ENCODE measurements at places on chromosomes 2 and 18. TPM values are rescaled to one million over a fixed set of nuclear protein-coding genes. Genes with fewer than 3 reads are reported as not detected.

Gene GPC1
- total RNA-seq = 21.9 TPM

- no peak for DNase-seq
These were observed 25.1 kb upstream of the SP3 start for GRCh38 chr2:173990245-173990644.

DNA sequence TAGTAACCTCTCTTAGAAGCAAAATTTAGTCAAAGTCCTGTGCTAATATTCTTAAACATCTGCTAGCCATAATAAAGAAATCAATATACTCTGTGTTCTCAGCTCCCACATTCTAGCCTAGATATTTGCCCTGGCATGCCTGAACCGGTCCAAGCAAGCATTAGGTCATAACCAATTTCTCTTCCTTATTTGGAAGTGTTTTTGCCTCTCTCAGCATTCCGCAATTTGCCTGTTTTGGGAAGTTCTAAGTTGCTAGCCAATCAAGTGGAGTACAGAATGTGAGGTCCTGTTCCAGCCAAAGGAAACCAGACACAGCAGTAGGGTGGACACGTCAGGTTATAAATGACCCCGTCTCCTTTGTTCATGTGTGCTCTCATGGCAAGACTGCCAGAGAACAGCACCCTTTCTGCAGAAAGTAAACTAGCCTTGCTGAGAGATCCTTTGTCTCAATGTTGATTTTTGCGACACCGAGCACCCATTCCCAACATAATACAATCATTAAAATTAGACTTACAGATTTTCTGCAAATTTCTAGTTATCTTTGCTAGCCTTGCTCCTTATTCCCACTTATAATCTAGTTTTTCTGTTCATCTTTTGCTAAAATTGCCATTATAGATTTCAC is 13.0 kb upstream of the SULT1C4 start:
- DNase-seq = no peak

DNA sequence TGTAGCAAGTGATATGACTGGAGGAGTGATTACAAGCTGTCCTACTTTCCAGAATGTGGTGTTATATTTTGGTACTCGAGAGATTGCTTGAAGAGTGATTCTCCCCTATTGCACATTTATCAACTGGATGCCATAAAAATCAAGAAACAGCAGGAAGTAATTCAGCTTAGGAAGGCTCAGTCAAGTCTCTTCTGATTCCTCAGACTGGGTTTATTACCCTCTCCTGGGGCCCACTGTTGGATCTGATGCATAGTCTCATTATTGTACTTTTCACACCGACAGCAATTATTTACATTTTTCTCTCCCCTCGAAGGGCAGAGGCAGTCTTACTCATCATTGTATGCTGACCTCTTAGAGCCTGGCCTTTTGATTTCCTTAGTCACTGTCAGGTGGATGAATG is 9.3 kb downstream of the NOSTRIN start:
- peak; percentile 13 for DNase-seq

DNA sequence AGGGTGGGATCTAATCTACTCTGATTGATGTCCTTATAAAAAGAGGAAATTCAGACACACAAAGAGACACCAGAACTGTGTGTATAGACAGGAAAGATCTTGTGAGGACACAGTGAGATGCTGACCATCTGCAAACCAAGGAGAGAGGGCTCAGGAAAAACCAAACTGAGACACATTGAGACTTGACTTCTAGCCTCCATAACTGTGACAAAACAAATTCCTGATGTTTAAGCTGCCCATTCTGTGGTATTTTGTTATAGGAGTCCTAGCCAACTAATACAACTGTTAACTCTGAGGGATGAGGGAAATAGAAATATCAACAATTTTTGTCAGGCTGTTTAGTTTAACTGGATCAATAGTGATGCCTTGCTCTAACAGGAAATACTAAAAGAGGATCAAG is 93.4 kb upstream of the COL3A1 start:
- DNase-seq = no peak
